ENCODE measurements at places on chromosomes 4 and X. TPM values are rescaled to one million over a fixed set of nuclear protein-coding genes. Genes with fewer than 3 reads are reported as not detected.

GRCh38 chrX:31199056-31199839 is 127.4 kb upstream of the FTHL17 start:
- DNase-seq = no peak

GRCh38 chrX:41827886-41828285 is 95.5 kb downstream of the CASK start:
- DNase-seq = no peak

GRCh38 chr4:35175487-35175886 is 1068.8 kb downstream of the ARAP2 start:
- no peak for DNase-seq

Gene APELA
- not detected for total RNA-seq

Gene PPP4R3C
- not detected for total RNA-seq

Gene DRD5
- 0.24 TPM for total RNA-seq

Gene NDNF
- 0.51 TPM for total RNA-seq

All from right atrium auricular region (tissue), 2 donors.